ENCODE measurements at places on chromosomes 12 and 14. TPM values are rescaled to one million over a fixed set of nuclear protein-coding genes. Genes with fewer than 3 reads are reported as not detected.

ACOT6 gene
- total RNA-seq, result not detected

SPRYD4 gene
- 1.9 TPM for total RNA-seq

GSG1 gene
- total RNA-seq, result 0.65 TPM

APOLD1 gene
- total RNA-seq, result 0.45 TPM

LRRK2 gene
- total RNA-seq, result 1.7 TPM

ERBB3 gene
- total RNA-seq, result 1.7 TPM

FAM186B gene
- total RNA-seq, result 0.15 TPM
